Activated naive CD4-positive, alpha-beta T cell treated with anti-CD3 and anti-CD28 coated beads for 36 hours (primary cell): ENCODE measurements at places on chromosomes 6 and 20. TPM values are rescaled to one million over a fixed set of nuclear protein-coding genes. Genes with fewer than 3 reads are reported as not detected.

DNA sequence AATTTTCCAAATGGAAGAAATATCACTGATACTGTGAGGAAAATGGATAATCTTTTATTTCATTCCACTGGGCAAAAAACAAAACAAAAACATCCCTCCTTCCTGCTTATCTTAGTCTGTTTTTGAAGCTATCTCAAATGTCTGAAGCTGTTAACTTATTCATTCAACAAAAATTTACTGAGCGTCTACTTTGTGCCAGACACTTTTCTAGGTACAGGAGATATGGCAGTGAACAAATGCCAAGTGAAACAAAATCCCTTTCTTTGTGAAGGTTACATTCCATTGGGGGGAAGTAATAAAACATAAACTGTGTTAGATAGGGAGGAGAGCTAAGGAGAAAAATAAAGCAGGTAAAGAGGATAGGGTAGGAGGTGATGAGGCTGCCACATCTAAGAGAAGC is 47.5 kb downstream of the TNFRSF21 start:
- no peak overlapping the region for H3K27ac ChIP-seq
- no peak for DNase-seq
- H3K36me3 ChIP-seq = no peaks in the 10 kb centered on the region
- H3K4me1 ChIP-seq = no peaks in the 10 kb centered on the region
- H3K27me3 ChIP-seq = no peaks in the 10 kb centered on the region

DNA sequence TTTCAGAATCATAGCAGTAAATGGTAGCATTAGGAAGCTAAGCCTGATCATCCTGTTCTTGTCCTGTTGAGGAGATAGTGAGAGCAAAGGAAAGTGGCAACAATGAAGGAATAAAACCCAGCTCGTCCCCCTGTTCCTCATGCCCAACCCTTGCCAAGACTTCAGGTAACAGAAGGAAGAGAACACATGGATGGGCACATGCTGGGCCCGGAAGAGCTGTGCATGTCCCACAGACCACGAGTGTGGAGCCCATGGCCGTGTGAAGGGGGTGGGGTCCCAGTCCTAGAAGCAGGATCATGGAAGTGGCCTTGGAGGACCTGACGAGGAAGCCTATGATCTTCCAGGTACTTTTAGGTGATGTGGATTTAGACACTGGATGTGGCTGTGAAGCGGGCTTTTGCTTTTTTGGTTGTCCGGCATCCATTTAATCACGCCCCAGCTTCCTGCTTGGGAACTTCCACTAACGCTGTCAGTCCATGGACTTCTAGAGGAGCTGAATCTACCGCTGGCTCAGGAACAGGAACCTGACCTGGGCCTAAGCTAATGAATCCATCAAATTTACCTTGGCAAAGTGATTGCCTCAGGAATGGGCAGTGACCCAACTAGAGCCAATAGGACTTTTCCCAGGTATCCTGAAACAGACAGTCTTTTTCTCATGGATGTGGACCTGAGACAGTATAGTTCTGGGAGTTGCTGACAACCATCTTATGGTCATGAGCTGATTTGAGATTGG is 79.3 kb upstream of the ARMC2 start:
- H3K36me3 ChIP-seq = no peaks in the 10 kb centered on the region
- DNase-seq = no peak
- no peak overlapping the region for H3K4me3 ChIP-seq
- H3K27me3 ChIP-seq = peaks cover 3% of the 10 kb centered on the region
- no peak overlapping the region for H3K27ac ChIP-seq

- peaks cover 13% of the 10 kb centered on the region for H3K36me3 ChIP-seq
- H3K27ac ChIP-seq = no peak overlapping the region
- no peak for DNase-seq
These were observed 122.3 kb downstream of the QKI start for GRCh38 chr6:163536770-163537169.

GRCh38 chr6:36132246-36132895 is 2.1 kb downstream of the MAPK13 start:
- peaks cover 33% of the 10 kb centered on the region for H3K36me3 ChIP-seq
- H3K27ac ChIP-seq = peak overlapping the region; percentile 93
- peaks cover 34% of the 10 kb centered on the region for H3K4me1 ChIP-seq
- DNase-seq = no peak
- peak overlapping the region; percentile 83 for H3K4me3 ChIP-seq

DNA sequence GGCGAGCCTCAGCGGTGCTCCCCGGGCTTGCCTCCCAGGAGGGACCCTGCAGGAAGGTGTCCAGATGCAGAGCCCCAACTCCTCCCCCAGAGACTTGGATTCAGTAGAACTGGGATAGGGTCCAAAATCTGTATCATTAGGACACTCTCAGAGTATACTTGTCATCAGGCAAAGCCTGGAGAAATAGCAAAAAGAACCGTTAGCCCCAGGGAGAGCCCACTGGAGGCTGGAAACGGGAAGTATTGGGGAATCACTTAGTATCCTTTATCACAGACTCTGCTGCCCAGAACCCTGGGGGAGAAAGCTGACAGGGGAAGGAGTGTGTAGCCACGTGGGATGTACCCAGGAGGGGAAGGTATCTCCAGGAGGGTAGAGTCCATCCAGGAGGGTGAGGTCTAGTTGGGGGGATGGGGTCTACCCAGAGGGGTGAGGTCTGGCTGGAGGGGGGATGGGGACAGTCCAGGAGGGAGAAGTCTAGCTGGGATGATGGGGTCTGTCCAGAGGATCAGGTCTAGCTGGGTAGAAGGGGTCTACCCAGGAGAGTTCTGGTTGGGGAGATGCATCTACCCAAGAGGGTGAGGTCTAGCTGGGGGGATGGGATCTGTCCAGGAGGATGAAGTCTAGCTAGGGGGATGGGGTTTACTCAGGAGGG is 107.2 kb downstream of the LY86 start:
- peaks cover 8% of the 10 kb centered on the region for H3K27me3 ChIP-seq
- no peak for DNase-seq
- no peak overlapping the region for H3K27ac ChIP-seq
- H3K36me3 ChIP-seq = no peaks in the 10 kb centered on the region
- H3K4me3 ChIP-seq = no peak overlapping the region

DNA sequence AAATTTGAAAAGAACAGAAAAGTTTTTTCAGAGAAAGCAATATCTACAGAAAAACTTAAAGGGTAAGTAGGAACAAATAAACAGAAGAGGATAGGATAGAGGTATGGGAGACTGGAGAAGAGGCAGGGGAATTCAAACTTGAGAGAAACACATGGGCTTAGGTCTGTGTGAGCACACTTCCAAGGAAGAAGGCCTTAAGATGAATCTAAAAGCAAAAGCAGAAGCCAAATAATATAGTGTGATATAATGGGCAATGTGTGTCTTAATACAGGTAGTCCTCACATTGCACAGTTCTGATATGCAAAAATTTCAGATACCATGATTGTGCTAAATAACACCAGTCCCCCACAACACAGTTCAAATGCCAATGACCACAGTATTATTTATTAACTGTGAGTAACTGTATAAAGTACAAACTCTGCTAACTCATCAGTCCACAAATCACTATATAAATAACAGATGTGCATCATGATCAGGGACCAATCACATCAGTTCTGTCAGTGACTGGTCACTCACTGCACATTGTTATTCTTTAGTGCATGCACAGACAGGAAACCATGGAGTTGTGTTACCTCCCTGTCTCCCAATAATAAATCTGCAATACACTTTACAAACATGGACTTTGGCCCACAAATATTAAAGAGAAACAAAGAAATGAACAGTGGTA is 18.6 kb downstream of the SNX14 start:
- no peak for DNase-seq
- H3K27me3 ChIP-seq = no peaks in the 10 kb centered on the region
- H3K4me1 ChIP-seq = peaks cover 9% of the 10 kb centered on the region
- peaks cover 11% of the 10 kb centered on the region for H3K36me3 ChIP-seq
- no peak overlapping the region for H3K4me3 ChIP-seq

- DNase-seq = no peak
- H3K4me1 ChIP-seq = no peaks in the 10 kb centered on the region
- H3K27me3 ChIP-seq = peaks cover 1% of the 10 kb centered on the region
- H3K27ac ChIP-seq = no peak overlapping the region
- H3K36me3 ChIP-seq = peaks cover 9% of the 10 kb centered on the region
These were observed 62.5 kb upstream of the PTGIS start for GRCh38 chr20:49630396-49630951.

- no peaks in the 10 kb centered on the region for H3K4me1 ChIP-seq
- no peak for DNase-seq
- no peak overlapping the region for H3K4me3 ChIP-seq
These were observed 32.0 kb downstream of the ERMARD start for GRCh38 chr6:169783401-169783800.

- peaks cover 15% of the 10 kb centered on the region for H3K4me1 ChIP-seq
- H3K27me3 ChIP-seq = no peaks in the 10 kb centered on the region
- H3K36me3 ChIP-seq = peaks cover 11% of the 10 kb centered on the region
- no peak overlapping the region for H3K27ac ChIP-seq
- no peak for DNase-seq
These were observed 88.1 kb downstream of the AKAP7 start for GRCh38 chr6:131223416-131223815.

GRCh38 chr6:31332637-31333602 is 24.1 kb downstream of the HLA-B start:
- no peak overlapping the region for H3K4me3 ChIP-seq
- H3K27ac ChIP-seq = peak overlapping the region; percentile 52
- peaks cover 19% of the 10 kb centered on the region for H3K4me1 ChIP-seq
- H3K36me3 ChIP-seq = peaks cover 8% of the 10 kb centered on the region

- H3K27ac ChIP-seq = no peak overlapping the region
- peaks cover 31% of the 10 kb centered on the region for H3K27me3 ChIP-seq
- H3K36me3 ChIP-seq = no peaks in the 10 kb centered on the region
- DNase-seq = no peak
- H3K4me1 ChIP-seq = peaks cover under 1% of the 10 kb centered on the region
- H3K4me3 ChIP-seq = no peak overlapping the region
These were observed 12.0 kb upstream of the GATA5 start for GRCh38 chr20:62487561-62488354.

DNA sequence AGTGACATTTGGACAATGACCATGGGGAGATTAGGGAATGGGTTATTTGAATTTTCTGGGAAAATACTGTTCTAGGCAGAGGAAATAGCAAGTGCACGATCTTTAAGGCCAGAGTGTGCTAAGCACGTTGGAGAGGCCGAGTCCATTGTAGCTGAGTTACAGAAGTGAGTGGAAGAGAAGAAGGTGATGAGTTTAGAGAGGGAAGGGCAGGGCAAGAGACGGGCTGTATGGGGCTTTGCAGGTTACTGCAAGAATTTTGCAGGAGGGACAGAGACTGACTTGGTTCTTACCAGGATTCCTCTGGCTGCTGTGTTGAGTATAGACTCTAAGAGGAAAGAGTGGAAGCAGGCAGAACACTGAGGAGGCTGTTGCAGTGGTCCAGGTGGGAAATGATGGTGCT is 1.1 kb upstream of the NCOA3 start:
- H3K4me1 ChIP-seq = peaks cover 44% of the 10 kb centered on the region
- H3K27ac ChIP-seq = peak overlapping the region; percentile 95
- peak overlapping the region; percentile 97 for H3K4me3 ChIP-seq

GRCh38 chr6:143982968-143983367 is 25.1 kb downstream of the PLAGL1 start:
- H3K4me3 ChIP-seq = no peak overlapping the region
- H3K27ac ChIP-seq = no peak overlapping the region
- no peaks in the 10 kb centered on the region for H3K4me1 ChIP-seq
- DNase-seq = no peak

DNA sequence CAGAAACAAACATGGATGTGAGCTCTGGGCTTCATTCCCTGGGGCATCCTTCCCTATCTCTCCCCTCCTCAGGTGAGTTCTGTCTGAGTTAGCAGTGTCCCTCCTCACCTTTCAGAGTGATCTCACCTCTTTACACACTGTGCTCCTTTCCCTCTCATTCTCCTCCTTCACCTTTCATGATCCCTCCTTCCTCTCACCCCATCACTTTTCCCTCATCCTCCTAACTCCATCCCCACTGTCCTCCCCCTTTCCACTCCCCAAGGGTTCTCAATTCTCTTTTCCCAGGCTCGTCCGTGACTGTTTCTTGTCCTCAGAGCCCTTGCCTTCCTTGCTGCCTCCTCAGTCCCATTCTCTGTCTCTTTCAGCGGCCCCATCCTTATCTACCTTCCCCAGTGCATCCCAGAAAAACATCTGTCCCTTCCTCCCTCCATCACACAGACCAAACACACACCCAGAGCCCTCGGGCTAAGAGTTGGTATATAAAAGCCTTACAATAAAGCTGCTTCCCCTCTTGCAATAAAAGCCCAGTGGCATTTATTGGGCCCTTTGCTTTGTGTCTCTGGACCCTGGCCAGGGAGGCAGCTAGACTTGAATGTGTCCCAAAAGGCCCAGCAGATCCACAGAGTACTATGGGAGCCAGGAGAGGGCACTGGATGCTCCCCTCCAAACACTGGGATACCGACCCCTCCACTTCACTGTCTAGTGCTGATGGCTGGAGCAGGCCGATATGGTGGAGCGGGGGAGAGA is 1.9 kb downstream of the RNF39 start:
- peak overlapping the region; percentile 67 for H3K4me3 ChIP-seq
- DNase-seq = no peak
- no peak overlapping the region for H3K27ac ChIP-seq
- H3K27me3 ChIP-seq = peaks cover 35% of the 10 kb centered on the region

- no peak overlapping the region for H3K27ac ChIP-seq
- H3K27me3 ChIP-seq = peaks cover 27% of the 10 kb centered on the region
- H3K36me3 ChIP-seq = no peaks in the 10 kb centered on the region
- no peak for DNase-seq
- H3K4me1 ChIP-seq = no peaks in the 10 kb centered on the region
- no peak overlapping the region for H3K4me3 ChIP-seq
These were observed 95.0 kb downstream of the DLGAP4 start for GRCh38 chr20:36400909-36401735.

Gene THBS2
- not detected for total RNA-seq

Gene AGPAT4
- 3.7 TPM for total RNA-seq

Gene MAPK13
- 51.4 TPM for total RNA-seq

Gene CLIC5
- 0.52 TPM for total RNA-seq

Gene FAM162B
- total RNA-seq = not detected

Gene MTFR2
- total RNA-seq = 19.2 TPM

Gene LY6G6C
- total RNA-seq = not detected

Gene DCDC2
- not detected for total RNA-seq

Gene BPIFB1
- total RNA-seq = not detected
